ENCODE measurements at places on chromosomes 4 and X.

GRCh38 chr4:151430740-151431457 is 21.9 kb downstream of the FHIP1A start:
- DNase-seq: no peak

- DNase-seq: no peak
Observed at GRCh38 chr4:121633653-121634052, 63.1 kb downstream of the ANXA5 start.

DNA sequence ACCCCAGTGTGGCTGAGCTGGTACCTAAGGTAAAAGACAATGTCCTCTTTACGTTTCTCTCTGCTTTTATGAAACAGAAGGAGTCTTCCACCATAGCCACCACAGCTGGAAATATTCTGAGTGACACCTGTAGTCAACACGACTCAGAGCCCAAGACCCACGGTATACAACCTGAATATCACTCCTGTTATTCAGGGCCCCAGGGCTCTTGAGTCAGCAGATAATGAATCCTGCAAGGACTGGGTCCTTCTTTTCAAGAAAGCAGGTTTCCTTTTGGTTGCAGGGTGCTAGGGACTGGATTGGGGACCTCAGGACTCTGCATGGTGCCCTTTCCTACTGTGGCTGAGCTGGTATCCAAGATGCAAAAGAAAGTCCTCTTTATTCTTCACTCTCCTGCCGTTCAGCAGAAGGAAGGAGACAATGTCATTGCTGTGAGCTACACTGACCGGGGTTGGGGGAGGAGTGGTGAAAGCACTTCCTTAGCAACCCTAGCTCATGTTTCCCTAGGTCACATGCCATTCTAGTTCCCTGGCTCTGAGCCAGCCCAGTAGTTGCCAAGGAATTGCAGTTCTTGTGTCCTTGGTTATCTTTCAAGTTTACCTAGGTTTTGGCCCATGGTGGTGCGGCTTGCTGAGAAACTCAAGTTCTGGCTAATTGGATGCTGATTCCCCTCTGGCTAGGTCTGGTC is 23.7 kb upstream of the UNC5C start:
- no peak for DNase-seq

DNA sequence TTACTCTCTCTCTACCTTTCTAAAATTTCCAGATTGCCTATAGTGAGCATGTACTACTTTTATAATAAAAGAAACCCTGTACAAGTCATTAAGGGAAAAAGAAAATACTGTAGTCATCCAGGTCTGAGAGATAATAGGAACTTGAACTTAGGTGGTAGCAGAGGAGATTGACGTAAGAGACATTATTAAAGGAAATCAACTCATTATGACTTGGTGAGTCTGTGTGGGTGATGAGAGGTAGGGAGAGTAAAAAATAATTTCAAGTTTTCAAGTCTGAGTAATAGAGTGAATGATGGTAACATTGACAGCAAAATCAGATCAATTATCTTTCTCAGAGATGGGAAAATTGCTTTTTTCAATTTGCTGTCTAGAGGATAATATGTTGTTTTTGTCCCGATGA is 44.0 kb upstream of the ZCCHC12 start:
- DNase-seq: no peak

GRCh38 chr4:75922588-75922987 is 18.2 kb downstream of the NAAA start:
- no peak for DNase-seq

DNA sequence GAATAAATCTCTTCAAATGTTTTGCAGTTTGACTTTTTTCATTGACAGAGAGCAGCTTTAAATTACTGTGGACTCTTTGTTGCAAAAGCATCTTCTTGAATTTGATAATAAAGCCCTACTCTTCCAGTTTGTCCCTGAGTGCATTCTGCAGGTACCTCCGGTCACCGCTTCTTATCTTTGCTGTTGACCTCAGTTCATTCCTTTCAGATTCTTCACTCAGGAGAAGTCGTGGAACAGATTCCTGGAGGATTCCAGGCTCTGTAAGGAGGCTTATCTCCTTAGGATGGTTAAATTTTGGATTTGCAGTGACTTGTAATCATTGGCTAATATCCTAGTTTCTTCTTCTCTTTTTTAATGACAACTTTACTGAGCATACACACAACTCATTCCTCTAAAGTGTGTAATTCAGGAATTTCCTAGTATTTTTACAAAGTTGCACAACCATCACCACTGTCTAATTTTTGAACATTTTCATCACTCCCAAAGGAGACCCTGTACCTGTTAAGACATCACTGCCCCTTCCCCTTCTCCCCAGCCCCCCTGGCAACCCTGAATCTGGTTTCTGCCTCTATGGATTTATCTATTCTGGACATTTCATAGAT is 22.0 kb downstream of the TBL1X start:
- no peak for DNase-seq

All from stimulated activated CD4-positive, alpha-beta T cell treated with anti-CD3 and anti-CD28 coated beads, Interleukin-15, amount 100 ng/mL, for 48 hours (primary cell).